ENCODE measurements at places on chromosomes 7 and 10.
A peak's percentile ranks its signal among the peaks of the same experiment; 100 is the strongest.

DNA sequence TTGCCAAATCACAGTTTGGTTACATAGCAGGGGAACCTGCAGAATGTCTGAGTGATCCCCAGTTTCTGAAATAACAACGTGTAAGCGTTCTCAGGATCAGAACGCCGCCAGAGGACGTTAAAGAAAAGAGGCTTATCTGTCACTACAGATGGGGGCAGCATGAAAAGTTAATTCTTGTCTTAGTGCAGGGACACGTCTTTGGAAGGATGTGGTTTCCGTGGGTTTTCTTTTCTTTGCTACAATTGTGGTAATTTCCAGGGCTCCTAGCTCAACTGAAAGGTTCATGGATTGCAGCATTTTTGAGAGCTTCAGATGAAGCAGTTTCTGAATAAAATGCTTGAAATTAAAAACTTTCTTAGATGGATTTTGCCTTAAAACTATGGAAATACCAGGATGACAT is 106.6 kb downstream of the PRKCQ start:
- no peak for DNase-seq

DNA sequence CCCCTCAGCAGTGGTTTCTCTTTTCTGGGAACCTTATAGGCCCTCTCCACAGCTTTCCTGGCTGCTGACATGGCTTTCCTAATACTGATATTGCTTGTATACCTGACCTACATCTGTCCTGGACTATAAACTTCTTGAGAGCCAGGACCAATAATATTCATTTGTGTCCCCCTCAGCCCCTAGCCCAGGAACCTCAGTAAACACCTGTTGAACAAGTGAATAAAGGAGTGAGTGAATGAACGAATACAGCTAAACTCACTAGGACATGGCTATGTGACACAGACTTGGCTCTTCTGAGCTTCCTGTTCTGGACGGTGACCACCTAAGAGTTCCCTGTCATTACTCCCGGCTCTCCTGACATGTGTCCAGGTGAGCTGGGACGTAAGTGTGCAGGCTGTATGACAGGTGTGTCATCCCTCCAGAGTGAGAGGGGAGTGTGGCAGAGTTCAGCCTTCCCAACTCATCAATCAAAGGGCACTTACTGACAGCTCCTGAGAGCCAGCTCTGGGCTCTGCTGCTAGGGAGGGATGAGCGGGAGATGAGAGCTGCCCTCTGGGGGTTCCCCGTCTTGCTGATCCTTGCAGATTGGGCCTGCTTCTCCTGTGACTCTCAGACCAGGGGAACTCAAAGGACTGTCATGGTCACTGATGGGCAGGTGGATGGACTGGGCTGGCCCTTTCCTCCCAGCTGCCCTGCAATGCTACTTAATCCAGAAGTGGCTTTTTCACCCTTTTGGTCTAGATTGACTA is 84.5 kb downstream of the HIF1AN start:
- DNase-seq, result no peak

GRCh38 chr10:93912444-93912843 is 18.7 kb downstream of the SLC35G1 start:
- DNase-seq, result no peak

- DNase-seq, result peak; percentile 59
These were observed 1.1 kb downstream of the DENND11 start for GRCh38 chr7:141700848-141701371.

- no peak for DNase-seq
These were observed 131.2 kb upstream of the UNC5B start for GRCh38 chr10:71081229-71081560.

DNA sequence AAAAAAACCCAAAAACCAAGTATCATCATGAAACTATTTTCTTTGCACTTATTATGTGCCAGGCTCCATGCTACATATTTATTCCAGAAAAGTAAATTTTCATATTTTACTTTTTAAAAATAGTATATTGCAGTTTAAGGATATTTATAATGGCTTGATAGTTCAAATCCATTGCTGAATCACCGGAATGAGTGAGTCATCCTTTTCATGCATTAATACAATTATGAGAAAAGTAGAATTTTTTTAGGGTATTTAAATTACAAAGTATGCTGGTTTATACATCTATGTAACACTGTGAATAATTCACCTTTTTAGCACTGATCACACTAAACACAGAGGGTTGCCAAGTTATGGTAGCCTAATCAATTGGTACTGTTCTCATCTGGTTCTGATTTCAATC is 54.3 kb downstream of the SLC16A9 start:
- DNase-seq, result peak; percentile 32

DNA sequence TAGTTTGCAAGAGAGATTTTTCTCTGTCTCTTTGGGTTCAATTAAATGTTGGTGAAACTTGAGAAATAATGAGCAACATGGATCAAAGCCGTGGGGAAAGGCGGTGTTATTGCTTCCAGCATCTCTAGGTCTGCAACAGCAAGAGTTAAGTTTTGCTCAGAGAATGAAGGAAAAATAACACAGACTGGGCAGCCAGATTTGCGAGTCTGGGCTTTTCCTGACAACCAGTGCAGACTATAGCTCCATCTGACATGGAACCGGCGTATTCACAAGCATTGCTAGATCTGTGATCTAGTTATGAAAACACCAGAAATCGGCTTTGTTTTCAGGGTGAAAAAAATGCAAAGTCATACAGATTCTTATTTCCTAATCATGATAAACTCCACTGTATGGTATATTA is 110.4 kb downstream of the CAMK1D start:
- DNase-seq, result peak; percentile 2
